Keratinocyte (primary cell): ENCODE measurements at places on chromosomes 7 and 10.

GRCh38 chr7:47080816-47081215 lies 501.1 kb downstream of the TNS3 start:
- H3K27ac ChIP-seq, result no peak overlapping the region
- DNase-seq, result no peak
- no peaks in the 10 kb centered on the region for H3K36me3 ChIP-seq
- no peaks in the 10 kb centered on the region for H3K4me1 ChIP-seq
- H3K27me3 ChIP-seq, result no peaks in the 10 kb centered on the region

DNA sequence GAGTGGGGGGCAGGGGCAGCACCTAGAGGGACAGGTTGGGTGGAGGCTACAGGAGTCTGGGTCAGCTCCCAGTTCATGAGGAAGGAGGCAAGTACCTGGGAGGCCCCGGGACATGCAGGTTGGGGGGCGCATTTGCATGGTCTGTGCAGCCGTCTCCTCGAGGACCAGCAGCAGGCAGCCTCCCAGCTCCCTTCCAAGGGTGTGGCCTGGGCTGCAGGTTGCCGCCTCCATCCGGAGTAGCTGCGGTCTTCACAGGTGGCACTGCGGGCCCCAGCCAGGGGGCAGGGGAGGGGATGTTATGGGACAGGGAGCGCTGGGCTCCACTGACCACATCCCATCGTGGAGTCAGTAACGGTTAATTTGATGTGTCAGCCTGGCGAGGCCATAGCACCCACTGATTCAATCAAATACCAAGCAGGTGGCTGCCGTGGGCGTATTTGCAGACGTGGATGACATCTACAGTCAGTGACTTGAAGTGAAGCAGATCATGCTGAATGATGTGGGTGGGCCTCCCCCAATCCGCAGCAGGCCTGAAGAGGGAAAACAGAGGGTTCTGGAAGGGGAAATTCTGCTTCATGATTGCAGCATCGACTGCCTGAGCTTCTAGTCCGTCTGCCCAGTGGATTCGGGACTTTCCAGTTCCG lies 81.6 kb downstream of the PRKAG2 start:
- H3K27ac ChIP-seq, result no peak overlapping the region
- DNase-seq, result no peak
- no peaks in the 10 kb centered on the region for H3K36me3 ChIP-seq
- no peak overlapping the region for H3K4me3 ChIP-seq
- peaks cover 3% of the 10 kb centered on the region for H3K27me3 ChIP-seq

DNA sequence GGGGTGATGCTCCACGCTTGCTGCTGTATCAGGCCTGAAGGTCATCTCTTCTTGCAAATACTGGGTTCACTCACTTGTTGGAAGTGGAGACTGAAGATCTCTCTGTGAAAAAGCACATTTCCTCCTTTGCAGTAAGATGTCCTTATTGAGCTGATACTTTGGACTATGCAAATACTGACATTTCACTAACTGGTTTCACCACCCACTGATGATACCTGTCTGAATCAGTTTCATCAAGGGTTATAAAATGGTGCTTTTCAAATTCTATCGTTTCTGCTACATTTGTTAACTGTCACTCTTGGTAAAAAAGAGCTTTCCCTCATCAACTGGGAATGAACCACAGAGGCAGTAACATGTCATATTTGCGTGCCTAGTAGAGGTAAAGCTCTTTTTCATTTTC lies 35.5 kb downstream of the RAB19 start:
- H3K27ac ChIP-seq, result no peak overlapping the region
- DNase-seq, result no peak
- H3K4me1 ChIP-seq, result no peaks in the 10 kb centered on the region
- no peak overlapping the region for H3K4me3 ChIP-seq
- H3K36me3 ChIP-seq, result no peaks in the 10 kb centered on the region
- no peaks in the 10 kb centered on the region for H3K27me3 ChIP-seq

GRCh38 chr7:79820387-79820786 lies 314.2 kb upstream of the GNAI1 start:
- H3K27ac ChIP-seq, result no peak overlapping the region
- H3K36me3 ChIP-seq, result no peaks in the 10 kb centered on the region
- no peaks in the 10 kb centered on the region for H3K4me1 ChIP-seq
- no peak for DNase-seq
- peaks cover 3% of the 10 kb centered on the region for H3K27me3 ChIP-seq

GRCh38 chr10:107238275-107238674 lies 73.8 kb upstream of the SORCS1 start:
- no peaks in the 10 kb centered on the region for H3K27me3 ChIP-seq
- no peaks in the 10 kb centered on the region for H3K4me1 ChIP-seq
- no peak overlapping the region for H3K27ac ChIP-seq
- H3K36me3 ChIP-seq, result no peaks in the 10 kb centered on the region
- no peak for DNase-seq
- no peak overlapping the region for H3K4me3 ChIP-seq

GRCh38 chr7:101124376-101125056 lies 2.4 kb upstream of the SERPINE1 start:
- H3K36me3 ChIP-seq, result peaks cover 11% of the 10 kb centered on the region
- H3K4me3 ChIP-seq, result no peak overlapping the region
- peak overlapping the region; percentile 80 for H3K27ac ChIP-seq
- H3K4me1 ChIP-seq, result peaks cover 45% of the 10 kb centered on the region
- no peaks in the 10 kb centered on the region for H3K27me3 ChIP-seq
